ENCODE measurements at places on chromosomes 3 and 15.

DNA sequence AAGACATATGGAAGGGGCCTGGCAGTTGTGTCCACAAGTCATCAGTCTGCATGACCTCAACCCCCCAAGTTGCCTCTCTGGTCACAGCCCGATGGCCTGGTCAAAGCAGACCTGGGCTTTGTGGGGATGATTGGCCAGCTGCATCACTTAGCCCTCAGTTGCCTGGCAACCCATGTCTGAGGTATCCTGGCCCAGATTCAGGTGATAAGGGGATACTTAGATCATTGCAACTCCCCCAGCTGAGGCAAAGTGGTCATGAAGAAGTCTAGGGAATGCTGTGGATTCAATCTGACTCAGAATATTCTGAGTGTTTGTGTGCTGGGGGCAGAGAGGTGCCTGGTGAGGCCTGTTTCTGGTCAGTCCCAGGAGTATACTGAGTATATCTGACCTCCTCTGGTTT is 5.0 kb downstream of the GPR156 start:
- DNase-seq, result no peak

GRCh38 chr3:70833239-70833960 is 521.0 kb upstream of the MDFIC2 start:
- no peak for DNase-seq

DNA sequence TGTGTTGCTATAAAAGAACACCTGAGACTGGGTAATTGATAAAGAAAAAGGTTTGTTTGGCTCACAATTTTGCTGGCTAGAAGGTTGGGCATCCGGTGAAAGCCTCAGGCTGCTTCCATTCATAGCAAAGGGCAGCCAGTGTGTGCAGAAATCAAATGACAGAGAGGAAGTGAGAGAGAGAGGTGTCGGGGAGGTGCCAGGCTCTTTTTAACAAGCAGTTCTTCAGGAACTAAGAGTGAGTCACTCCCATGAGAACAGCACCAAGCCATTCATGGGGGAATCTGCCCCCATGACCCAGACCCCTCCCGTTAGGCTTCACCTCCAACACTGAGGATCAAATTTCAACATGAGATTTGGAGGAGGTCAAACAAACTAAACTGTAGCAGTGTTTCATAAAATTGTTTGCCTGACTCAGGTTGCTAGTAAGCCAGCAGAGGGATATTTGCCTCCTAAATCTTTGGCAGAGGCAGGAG is 4.5 kb upstream of the PARP15 start:
- no peak for DNase-seq

DNA sequence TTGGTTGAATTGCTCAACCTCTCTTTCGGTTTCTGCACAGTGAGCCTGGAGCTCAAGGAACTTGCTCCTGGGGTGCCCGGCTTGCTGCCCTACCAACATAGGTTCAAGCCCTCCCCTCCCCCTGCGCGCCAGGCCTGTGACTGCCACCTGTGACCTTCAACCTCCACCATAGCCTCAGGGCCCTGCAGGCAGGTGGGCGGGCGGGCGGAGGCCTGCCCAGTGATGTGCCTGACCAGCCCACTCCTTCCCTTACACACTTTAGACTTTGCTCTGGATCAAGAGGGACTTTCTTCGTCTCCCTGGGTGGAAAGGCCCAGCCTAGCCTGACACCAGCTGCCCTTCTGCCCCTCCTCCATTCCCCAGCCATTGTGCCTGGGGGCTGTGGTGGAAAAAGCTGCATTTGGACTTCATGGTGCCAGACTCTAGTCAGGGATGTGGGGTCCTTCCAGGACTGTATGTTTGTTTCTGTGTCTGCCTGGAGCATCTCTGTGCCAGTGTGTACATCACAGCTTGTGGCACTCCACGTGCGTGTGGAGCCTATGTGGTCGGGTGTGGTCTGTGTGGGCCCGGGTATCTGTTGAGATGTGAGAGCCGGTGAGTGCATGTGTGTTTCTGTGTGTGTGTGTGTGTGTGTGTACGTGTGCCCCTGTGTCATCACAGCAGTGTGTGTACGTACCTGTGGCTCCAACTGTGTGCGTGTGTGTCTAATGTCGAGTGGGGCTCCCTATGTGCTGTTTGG is 9.5 kb downstream of the PRKCD start:
- DNase-seq, result no peak

- no peak for DNase-seq
Observed at GRCh38 chr3:53161450-53161819, 426 bp downstream of the PRKCD start.

GRCh38 chr3:9327578-9327977 is 35.3 kb upstream of the THUMPD3 start:
- no peak for DNase-seq

GRCh38 chr3:128260275-128260674 is 107.0 kb downstream of the EEFSEC start:
- DNase-seq, result no peak

- DNase-seq, result no peak
Observed at GRCh38 chr3:156038869-156039268, 81.5 kb upstream of the KCNAB1 start.

GRCh38 chr3:195715583-195716266 is 5.1 kb upstream of the MUC20 start:
- no peak for DNase-seq

DNA sequence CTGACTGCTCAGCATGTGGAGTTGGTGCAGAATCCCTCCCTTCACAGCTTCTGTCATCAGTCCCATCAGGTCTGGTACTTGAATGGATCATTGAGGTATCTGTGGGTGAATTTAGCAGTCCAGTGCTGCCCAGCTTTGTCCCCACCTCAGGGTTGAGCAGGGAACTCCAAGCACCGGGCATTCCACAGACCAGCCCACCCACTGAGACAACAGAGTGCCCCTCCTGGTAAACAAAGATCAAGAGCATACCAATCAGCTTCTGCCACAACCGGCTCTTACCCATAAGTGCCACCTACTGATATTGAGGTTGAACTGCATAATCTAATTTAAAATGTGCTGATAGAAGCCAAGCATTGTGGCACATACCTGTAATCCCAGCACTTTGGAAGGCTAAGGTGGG is 57.1 kb upstream of the FXR1 start:
- no peak for DNase-seq

DNA sequence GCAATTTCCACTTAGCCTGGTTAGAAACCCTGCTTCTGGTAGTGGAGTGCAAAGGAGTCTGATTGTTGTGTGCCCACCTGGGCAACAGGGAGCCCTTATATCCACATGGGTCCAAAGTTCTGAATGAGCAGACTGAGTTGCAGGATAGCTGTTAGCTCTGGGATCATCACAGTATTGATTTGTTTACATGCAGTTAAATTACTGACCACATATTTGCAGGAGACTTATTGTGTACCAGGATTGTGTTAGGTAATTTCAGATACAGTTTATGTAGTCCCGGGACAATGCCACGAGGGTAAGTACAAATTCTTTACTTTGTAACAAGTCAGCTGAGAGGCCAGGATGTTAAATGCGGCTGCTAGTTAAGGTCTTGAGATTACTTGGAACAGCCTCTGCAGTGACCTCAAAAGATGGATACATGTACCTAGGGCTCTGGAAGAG is 18.8 kb downstream of the ARHGEF26 start:
- no peak for DNase-seq

DNA sequence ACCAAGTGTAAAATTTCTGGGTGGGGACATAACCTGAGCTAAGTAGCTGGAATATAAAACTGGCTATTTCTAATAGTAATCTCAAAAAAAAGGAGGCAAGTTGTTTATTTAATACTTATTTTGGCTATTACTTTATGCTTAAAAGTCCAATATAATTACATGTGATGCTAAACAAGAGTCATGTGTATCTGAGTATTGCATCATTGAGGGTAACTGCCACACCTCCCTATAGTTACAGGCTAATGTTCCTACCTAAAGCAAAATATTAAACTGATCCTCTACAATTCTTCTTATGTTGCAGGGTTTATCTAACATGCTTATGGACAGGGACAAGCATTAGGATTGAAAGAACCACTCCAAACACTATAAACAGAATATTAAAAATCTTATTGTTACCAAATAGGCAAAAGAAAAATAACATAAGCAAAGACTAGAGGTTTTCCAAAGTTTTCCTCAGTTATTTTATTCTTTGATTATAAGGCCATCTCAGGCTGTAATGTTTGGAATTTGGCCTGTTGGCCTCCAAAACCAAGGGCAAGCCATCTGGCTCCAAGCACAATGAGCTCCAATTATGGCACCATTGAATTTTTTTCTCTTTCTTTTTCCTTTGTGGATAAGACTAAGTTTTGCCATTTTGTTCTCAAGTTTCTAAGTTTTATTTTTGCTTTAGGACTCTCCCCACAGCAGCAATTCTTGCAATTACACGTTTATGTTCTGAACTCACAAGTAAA is 75.8 kb upstream of the ABI3BP start:
- DNase-seq, result no peak

DNA sequence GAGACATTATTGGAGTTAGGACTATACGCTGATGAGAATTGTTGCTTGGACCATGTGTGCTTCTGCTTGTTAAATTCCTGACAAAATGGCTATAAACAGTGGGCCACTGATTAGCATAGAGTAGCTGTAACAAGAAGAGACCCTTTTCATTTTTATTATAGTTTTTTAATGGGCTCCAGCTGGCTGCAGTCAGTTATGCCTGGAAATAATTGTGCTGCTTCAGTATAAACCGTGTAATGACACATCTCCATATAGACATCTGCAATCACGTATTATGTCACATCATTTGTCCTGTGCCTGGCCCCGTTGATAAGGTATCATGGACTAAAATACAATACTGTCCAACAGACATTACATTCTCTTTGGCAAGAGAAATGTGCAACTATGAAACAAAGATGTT is 50.9 kb downstream of the ARPP21 start:
- no peak for DNase-seq

GRCh38 chr15:41661518-41662225 is 1.5 kb downstream of the MGA start:
- DNase-seq, result peak; percentile 50

- no peak for DNase-seq
Observed at GRCh38 chr3:29099296-29099695, 181.6 kb upstream of the RBMS3 start.

DNA sequence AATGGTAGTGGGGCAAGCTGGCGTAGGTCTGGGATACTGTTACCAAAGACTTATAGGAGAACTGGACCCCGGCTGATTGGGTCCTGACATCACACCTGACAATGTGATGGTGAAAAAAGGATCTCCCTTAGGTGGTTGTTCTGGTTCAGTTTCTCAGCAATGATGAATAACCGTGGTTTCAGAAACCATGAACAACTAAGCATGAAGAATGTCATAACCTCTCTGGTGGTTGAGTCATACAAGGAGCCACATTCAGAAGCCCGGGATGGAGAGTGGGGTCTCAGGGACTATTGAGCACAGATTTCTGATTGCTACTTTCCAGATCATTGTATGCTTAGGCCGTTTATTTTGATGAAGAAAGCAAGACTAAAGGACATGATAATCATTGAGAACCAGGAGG is 17.4 kb downstream of the GPR160 start:
- no peak for DNase-seq

DNA sequence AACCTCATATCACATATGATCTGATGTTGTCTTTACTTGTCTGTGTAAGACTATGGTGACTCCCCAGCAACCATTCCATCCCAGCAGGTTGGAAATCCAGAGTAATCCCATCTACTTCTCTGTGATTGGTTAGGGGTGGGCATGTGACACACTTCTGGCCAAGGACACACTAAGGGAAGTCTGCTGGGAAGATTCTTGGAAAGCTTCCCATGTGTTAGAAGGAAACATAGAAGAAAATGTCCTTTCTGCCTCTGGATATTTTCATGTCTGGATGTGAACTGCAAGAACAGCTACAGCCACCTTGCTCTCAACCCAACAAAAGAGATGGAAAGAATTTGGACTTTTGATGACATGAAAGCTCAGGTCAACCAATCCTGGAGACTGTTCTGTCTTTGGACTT is 2.6 kb upstream of the UBE2Q2 start:
- DNase-seq, result no peak

DNA sequence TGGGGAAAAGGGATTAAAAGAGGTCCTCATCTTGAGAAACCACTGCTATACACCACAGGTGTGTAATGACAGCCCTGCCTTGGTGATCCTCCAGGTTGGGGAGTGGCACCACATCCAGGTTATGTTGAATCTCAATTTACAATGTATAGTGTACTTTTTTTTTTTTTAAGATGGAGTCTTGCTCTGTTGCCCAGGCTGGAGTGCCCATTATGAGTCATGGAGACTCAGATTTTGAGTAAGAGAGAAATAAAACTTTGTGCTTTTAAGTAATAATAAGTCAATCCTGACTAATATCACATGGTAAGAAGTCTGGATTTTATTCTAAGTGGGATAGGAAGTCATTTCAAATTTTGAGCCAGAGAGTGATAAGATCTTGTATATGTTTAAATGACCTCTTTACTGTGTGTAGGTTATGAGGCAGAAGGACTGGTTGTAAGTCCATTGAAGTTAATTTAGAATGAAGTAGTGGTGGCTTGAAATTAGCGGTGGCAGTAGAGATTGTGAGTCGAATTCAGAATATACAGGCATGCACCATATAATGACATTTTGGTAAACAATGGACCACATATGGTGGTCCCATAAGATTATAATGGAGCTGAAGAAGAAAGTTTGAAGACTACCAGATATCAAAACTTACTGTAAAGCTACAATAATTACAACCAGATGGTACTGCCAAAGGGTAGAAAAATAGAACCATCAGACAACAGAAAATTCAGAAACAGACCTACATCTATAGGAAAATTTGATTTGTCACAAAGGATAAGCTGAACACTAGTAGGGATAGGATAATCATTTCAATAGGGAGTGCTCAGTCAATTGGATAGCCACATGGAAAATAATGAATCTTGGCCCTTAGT is 20.7 kb downstream of the POPDC2 start:
- DNase-seq, result no peak

- no peak for DNase-seq
Observed at GRCh38 chr15:51803965-51804364, 25.5 kb upstream of the TMOD3 start.

- DNase-seq, result no peak
Observed at GRCh38 chr3:14311729-14312128, 90.7 kb upstream of the SLC6A6 start.

GRCh38 chr15:49412797-49413196 is 10.2 kb upstream of the FGF7 start:
- DNase-seq, result no peak

GRCh38 chr3:61638741-61639140 is 77.4 kb downstream of the PTPRG start:
- no peak for DNase-seq

- DNase-seq, result no peak
Observed at GRCh38 chr15:38682861-38683260, 118.2 kb upstream of the RASGRP1 start.

DNA sequence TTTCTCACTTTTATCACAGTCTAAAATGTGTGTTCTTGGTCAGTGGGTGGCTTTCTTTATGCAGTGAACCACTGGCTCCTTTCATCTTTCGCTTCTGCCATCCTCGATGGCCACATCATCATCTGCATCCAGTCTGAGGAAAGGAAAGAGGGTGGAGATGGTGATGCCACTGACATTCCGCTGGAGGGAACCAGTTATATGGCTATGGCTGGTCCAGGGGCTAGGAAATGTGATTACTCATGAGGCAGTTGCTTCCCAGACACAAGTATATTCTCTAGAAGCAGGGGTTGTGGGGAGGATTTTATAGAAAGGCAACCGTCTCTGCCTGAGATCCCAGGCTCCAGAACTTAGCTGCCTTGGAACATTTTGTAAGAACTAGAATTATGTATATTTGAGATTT is 246.7 kb upstream of the AZI2 start:
- DNase-seq, result no peak

GRCh38 chr15:48437178-48437577 is 105.9 kb downstream of the DUT start:
- no peak for DNase-seq
